ENCODE measurements at places on chromosomes 4 and X.

- DNase-seq: no peak
Measured at GRCh38 chr4:2932321-2932950, 30.8 kb downstream of the NOP14 start.

DNA sequence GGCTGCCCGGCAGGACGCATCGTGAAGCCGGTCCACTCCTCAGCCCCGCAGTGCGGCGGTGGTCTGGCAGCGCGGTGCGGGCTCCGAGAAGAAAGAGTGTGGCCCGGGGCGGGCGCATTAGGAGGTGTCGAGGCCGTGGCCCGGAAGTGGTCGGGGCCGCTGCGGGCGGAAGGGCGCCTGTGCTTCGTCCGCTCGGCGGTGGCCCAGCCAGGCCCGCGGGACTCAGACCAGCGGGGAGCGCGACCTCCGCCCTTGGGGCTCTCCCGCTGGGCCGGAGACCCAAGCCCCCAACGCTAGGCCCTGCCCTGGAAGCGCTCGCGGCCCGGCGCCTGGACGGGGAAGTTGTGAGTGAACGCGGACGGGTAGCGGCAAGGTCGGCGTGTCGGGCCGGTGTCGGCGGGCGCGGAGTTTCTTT lies 60.0 kb downstream of the HS3ST1 start:
- DNase-seq: no peak

GRCh38 chr4:1775731-1776500 lies 17.2 kb upstream of the FGFR3 start:
- no peak for DNase-seq

GRCh38 chr4:28973587-28974350 lies 1746.4 kb upstream of the PCDH7 start:
- DNase-seq: no peak

DNA sequence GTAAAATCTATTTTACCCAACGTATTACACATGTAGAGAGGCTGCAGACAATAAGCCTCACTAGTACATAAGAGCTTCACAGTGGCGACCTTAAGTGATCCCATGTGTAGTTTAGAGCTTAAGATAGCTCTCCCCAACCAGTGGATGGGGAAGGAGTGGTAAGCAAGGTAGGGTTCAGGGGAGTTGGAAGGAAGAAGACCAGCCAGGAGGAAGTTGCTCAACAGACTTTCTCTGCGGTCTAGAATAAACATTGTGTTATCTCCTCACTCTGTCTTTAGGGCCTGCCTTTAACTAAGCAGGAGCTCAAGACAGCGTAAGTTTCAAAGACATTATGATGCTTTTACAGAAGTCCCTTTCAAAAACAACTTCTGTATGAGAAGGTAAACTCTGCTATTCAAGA lies 16.8 kb downstream of the MEPE start:
- no peak for DNase-seq

DNA sequence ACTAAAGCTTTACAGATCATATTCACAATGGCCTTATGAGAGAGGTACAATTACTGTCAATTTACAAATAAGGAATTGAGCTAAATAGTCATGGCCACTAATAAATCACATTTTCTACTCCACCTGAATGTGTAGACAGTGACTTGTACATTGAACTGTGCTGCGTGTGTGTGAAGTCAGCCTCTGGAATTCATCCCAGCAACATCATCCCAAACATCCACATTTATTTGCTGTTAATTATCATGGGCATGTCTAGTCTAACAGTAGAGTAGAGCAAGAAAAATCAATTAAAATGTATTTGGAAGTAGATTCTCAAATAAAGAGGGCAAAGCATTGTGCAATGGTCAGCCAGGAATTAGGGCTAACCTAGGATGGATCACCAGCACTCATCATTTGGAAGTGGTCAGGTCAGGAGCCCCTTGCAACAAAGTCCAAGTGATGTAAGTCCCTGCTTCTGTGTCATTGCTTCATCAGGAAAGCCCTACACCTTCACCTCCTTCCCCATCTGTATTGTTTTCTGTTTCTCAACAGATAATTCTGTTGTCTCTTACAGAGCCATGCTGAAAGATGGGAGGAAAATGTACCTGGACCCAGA lies 4.8 kb upstream of the PF4V1 start:
- DNase-seq: no peak

DNA sequence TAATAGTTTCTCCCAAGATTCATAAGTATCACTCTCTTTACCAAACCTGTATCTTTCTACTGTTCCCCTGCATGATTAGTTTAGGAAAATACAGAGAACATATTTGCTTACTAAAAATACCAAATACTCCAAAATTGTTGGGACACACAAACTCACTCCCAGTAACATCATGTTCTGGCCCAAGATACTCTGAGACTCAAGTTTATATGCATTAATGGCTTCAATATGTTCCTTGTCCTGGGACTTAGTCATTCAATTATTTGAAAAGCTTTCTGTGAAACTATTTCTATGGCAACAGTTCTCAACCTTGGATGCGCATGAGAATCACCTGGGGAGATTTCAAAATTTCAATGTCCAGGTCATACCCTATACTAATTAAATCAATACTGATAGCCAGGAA lies 138.9 kb upstream of the PTCHD1 start:
- DNase-seq: no peak

- DNase-seq: no peak
Measured at GRCh38 chr4:57318703-57319102, 208.5 kb upstream of the IGFBP7 start.

GRCh38 chr4:17094876-17095210 lies 196.4 kb upstream of the LDB2 start:
- DNase-seq: no peak

DNA sequence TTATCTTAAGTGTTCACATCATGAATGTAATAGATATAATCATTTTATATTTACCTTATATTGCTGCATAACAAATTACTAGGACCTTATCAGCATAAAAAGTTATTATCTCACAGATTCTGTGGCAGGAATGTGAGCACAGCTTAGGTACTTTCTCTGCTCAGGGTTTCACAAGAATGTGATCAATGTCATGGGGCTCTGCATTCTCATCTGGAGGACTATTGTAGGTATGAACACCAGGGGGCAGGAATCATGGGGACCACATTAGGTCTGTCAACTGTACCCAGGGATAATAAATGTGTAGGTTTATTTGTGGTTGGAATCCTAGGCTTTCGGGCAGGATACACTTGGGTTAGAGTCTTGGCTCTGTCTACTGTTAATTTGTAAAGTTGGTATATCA lies 519.2 kb downstream of the ARAP2 start:
- DNase-seq: no peak

GRCh38 chr4:187000281-187000680 lies 276.6 kb upstream of the FAT1 start:
- no peak for DNase-seq

DNA sequence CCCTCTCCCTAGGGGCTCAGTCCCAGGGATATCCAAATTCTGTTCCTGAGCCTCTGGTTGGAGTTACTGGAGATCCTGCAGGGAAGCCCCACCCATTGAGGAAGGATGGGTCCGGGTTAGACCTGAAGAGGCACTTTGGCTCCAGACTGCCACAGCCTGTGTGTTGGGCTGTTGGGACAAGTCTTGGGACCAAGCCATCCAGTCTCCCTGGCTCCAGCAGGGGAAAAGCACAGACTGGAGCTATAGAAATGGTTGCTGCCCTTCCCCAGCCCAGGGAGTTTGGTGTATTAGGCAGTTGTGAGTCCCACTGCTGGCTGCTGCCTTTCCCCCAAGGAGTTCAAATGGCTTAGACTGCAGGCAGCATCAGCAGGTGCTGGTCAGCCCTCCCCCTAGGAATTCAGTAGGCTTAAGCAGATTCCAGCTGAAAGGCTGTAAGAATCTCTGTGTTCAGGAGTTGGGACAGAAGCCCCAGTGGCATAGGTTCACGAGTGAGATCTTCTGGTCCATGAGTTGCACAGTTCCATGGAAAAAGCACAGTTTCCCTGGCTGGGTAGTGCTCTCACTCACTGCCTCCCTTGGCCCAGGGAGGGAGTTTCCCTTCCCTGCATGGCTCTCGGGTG lies 344.0 kb upstream of the EPHA5 start:
- DNase-seq: no peak

- DNase-seq: no peak
Measured at GRCh38 chrX:39310891-39311290, 509.6 kb downstream of the MID1IP1 start.

DNA sequence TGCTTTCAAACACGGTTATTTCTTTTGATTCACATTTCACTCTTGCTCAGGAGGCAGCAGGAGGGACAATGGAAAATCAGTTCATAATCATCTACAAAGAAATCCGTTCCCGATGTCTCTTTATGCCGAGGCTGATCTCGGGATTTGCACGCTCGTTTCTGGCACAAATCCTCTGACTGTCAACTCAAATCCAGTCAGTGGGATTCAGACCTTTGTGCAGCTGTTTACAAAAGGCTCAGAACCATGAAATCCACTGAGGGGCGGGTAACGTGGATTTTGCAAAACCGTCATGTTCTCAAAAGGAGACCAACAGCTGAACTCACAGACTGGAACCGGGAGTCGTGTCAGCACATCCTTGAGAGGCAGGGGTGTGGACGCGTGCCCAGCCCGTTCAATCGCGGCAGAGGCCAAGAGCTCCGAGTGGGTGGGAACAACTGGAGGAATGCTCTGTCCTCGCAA lies 46.4 kb downstream of the ACOX3 start:
- no peak for DNase-seq

- DNase-seq: peak; percentile 13
Measured at GRCh38 chr4:11424000-11424399, 4.7 kb downstream of the HS3ST1 start.

DNA sequence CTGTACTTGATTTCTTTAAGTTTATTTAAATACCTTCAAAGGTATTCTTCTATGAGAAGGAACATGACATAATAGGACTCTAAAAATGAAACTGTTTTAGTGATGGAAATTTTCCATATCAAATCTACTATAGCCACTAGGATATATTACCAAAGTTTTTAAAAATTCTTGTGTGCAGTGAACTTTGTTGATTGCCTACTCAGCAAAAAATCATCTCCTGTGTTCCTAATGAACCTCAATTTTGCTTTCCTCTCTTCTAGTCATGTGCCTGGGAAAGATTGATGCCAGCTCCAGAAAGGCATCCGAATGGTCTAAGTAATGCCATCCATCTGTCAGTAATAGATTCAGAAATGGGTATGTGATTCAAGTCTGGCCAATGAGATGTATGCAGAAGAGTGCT lies 111.1 kb downstream of the ANXA3 start:
- no peak for DNase-seq

DNA sequence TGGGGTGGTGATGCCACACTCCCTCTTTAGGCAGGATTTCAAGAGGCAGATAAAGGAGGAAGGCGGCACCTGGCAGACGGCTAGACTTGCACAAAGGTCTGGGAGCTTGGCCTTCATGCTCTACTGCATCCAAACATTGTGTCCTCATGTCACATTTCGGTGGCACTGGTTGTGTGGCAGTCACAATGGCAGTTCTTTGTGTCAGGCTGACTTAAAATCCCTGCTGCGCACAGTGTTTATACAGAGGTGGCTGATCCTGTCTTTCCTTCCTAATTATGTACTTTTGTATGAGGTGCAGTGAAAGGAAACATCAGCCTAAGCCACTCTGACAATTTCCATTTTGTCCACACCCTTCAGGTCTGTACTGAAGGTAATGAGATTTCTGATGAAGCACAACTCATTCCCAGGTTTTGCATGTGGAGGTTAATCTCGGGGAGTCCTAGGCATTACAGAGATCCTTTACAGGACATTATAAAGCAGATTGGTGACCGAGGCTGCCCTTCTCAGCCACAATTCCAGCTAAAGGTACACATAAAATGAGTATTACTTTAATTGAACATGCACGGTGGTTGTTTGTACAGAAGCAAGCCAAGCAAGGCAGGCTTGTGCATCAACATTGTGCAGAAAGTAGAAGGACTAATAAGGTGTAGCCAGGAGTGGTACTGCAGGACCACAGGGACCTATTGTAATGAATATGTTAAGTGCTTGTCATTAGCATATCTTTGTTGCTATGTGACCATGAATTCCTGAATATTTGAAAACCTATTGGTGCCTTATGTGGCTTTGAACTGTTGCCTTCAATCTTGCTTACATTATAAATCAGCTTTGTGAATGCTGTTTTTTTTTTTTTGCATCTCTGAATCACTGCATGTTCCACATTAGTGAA lies 147.6 kb downstream of the STK32B start:
- no peak for DNase-seq

GRCh38 chr4:114597410-114598115 lies 1.0 kb upstream of the UGT8 start:
- DNase-seq: no peak

DNA sequence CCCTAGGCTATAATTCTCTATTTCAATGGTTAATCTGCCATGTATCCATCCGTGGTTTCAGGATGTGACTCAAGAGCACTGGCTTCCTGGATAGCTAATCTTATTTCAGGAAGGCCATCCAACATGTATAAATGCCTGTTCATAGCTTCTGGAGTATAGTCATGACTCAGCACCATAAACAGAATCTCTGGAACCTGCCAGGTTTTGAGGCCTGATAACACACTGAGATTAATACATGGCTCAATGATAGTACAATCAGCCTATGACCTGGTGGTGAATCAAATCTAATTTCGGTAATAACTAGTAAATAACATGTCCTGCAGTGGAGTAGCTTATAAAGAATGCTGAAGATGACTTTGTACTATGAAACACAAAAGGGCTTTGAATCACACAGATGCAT lies 5.7 kb upstream of the IL13RA2 start:
- DNase-seq: no peak

- no peak for DNase-seq
Measured at GRCh38 chr4:1940566-1940965, 68.2 kb downstream of the NELFA start.

DNA sequence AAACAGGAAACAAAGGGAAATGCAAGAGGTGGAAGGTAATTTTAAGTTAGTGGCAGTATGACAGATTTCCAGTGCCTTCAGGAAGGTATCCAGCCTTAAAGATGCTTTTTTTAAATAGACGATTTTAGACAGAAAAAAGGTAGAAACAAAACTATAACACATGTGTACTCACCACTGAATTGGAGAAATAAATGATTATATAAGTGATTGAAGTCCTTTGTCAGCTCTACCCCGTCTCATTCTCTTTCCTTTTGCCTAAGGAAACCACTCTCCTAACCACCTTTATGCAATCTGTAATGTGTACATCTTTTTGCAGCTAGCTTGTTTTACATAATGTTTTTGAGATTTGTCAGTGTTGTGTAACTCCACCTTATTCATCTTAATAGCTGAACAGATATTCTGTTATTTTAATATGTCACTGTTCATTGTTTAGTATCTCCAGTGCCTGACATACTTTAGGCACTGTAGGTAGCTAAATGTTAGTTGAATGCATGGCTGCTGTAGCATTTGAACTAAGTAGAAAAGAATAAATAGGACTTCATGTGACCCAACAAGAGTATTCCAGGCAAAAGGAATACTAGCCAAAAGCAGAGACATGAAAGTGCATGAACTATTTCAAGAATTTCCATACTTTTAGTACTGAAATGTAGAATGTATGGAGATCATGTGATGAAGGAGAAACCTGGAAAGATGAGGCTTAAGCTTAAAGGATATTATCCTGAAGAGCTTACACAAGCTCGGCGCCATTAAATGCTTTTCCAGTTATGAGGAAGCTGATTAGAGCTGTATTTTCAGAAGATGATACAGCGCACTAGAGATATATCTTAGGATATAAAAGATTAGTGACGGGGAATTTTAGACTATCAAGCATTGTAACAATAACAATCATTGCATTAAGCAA lies 865 bp downstream of the FAM200B start:
- no peak for DNase-seq

GRCh38 chrX:134929808-134930207 lies 61.0 kb upstream of the SMIM10 start:
- no peak for DNase-seq

Measured in activated T-cell treated with anti-CD3 and anti-CD28 coated beads for 4 hours (primary cell).